Uterine smooth muscle cell (primary cell): ENCODE measurements at places on chromosomes 3 and 15. TPM values are rescaled to one million over a fixed set of nuclear protein-coding genes. Genes with fewer than 3 reads are reported as not detected.

The WDR93 gene
- total RNA-seq, result under 0.01 TPM in 2 replicates

The MYZAP gene
- total RNA-seq, result 1.2 and 1.6 TPM in 2 replicates

The KIF23 gene
- total RNA-seq, result 28.4 and 118 TPM in 2 replicates

The CFAP44 gene
- 2.1 TPM in 2 replicates for total RNA-seq

The GNAT1 gene
- not detected in 2 replicates for total RNA-seq

The TMEM212 gene
- 0.11 TPM in 1 of 2 replicates, not detected in the other for total RNA-seq

The CLEC3B gene
- 0.25 TPM in 1 of 2 replicates, not detected in the other for total RNA-seq

The FBN1 gene
- 481 and 802 TPM in 2 replicates for total RNA-seq

The MAP6D1 gene
- total RNA-seq, result 1.2 and 2.5 TPM in 2 replicates

The CCR8 gene
- not detected in 2 replicates for total RNA-seq

The SLC9C1 gene
- 0.12 and 0.22 TPM in 2 replicates for total RNA-seq

The SERPINI2 gene
- not detected in 2 replicates for total RNA-seq

The CCNL1 gene
- total RNA-seq, result 155 and 187 TPM in 2 replicates

The ZNF774 gene
- total RNA-seq, result 1.1 and 2.5 TPM in 2 replicates

The NR1I2 gene
- 0.12 TPM in 1 of 2 replicates, not detected in the other for total RNA-seq

The SLC35G2 gene
- total RNA-seq, result 14.2 and 20.5 TPM in 2 replicates

The SI gene
- not detected in 2 replicates for total RNA-seq

The CASR gene
- not detected in 2 replicates for total RNA-seq

The NEDD4 gene
- total RNA-seq, result 43.6 and 53.1 TPM in 2 replicates

The GABRA5 gene
- total RNA-seq, result 0.50 TPM in 1 of 2 replicates, not detected in the other

The GOLGA6L4 gene
- 1.2 TPM in 2 replicates for total RNA-seq

The CCDC54 gene
- not detected in 2 replicates for total RNA-seq

The DIPK2A gene
- total RNA-seq, result 67.9 and 82.8 TPM in 2 replicates

The PDCD6IP gene
- total RNA-seq, result 158 and 284 TPM in 2 replicates

The KLHL24 gene
- total RNA-seq, result 31.2 and 81.4 TPM in 2 replicates

The NR2E3 gene
- 0.22 and 0.25 TPM in 2 replicates for total RNA-seq

The WNT7A gene
- not detected in 2 replicates for total RNA-seq

The LDHAL6B gene
- total RNA-seq, result under 0.01 TPM in 1 of 2 replicates, not detected in the other

The SCN5A gene
- total RNA-seq, result 0.66 and 0.75 TPM in 2 replicates

The STRIT1 gene
- total RNA-seq, result not detected in 2 replicates

The SPESP1 gene
- 1.2 and 3.2 TPM in 2 replicates for total RNA-seq

The DUOX1 gene
- not detected in 2 replicates for total RNA-seq

The MINAR1 gene
- total RNA-seq, result 0.66 and 0.75 TPM in 2 replicates

The SRGAP3 gene
- 3.1 and 6.0 TPM in 2 replicates for total RNA-seq

The PRR20G gene
- not detected in 2 replicates for total RNA-seq

The TMEM158 gene
- 277 and 375 TPM in 2 replicates for total RNA-seq

The TCAIM gene
- total RNA-seq, result 20.6 and 31.9 TPM in 2 replicates

The CSPG4 gene
- 101 and 122 TPM in 2 replicates for total RNA-seq

The CKMT1A gene
- not detected in 2 replicates for total RNA-seq

The CXCR6 gene
- under 0.01 TPM in 1 of 2 replicates, not detected in the other for total RNA-seq

The TLE3 gene
- 25.1 and 26.6 TPM in 2 replicates for total RNA-seq

The ETV5 gene
- 58.0 and 59.5 TPM in 2 replicates for total RNA-seq

The CTXN2 gene
- total RNA-seq, result not detected in 2 replicates

The B3GALNT1 gene
- total RNA-seq, result 19.1 and 24.2 TPM in 2 replicates

The CCRL2 gene
- total RNA-seq, result 0.62 and 1.5 TPM in 2 replicates

The SLC27A2 gene
- total RNA-seq, result 0.22 and 0.50 TPM in 2 replicates

The ASB14 gene
- total RNA-seq, result under 0.01 TPM in 1 of 2 replicates, not detected in the other

The CGNL1 gene
- 0.66 and 1.5 TPM in 2 replicates for total RNA-seq
